Astrocyte (in vitro differentiated cells and primary cell): ENCODE measurements at places on chromosomes 11 and 22.

- DNase-seq, result no peak
Measured at GRCh38 chr22:42452916-42453315, 20.7 kb upstream of the NFAM1 start.

- DNase-seq, result no peak
Measured at GRCh38 chr11:122698392-122698791, 42.9 kb downstream of the UBASH3B start.

- no peak for DNase-seq
Measured at GRCh38 chr11:25247336-25247735, 750.5 kb downstream of the LUZP2 start.

DNA sequence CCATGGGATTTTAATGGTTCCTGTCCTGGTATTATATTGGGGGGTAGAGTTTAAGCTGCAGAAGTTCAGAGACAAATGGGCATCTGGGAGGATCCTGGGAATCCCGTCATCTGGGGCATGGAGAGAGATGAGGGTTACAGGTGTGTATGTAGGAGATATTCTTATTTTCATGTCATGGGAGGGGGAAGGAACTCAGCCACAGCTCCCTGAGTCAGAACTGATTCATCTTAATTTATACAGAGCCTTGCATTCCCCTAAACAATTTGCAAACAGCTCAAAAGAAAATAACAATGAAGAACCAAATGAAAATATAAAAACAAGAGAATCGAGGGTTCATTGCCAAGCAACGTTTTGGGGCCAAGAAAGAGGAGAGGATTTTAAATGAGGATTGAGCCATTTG, 155.9 kb upstream of the TBCEL start:
- no peak for DNase-seq

DNA sequence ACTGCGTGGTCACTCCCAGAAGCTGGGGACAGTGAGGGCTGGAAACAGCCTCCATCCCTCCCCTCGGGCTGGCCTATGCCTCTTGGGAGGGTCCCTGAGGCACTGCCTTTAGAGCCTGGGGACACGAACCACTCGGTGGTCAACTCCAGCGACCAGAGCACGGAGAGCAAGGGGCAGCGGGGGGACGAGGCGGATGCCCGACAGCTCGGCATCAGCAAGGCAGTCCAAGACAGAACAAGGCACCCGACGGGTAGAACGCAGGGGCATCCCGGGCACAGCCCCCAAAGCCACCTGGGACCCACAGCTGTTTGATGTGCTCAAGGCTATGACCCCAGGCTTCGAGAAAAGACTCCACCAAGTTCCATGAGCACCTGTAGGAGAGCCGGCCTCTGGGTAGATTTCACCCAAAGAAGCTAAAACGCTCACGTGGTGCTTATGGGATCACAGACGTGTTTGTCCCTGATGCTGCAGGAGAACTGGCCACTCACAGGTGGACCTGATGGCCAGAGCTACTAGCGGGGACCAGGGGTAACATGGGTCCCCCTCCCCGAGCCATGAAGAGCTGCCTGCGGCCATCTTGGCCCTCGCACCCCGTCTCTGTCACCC, 510 bp upstream of the LSP1 start:
- DNase-seq, result no peak

- DNase-seq, result no peak
Measured at GRCh38 chr22:35611200-35611890, 5.8 kb downstream of the MB start.

- no peak for DNase-seq
Measured at GRCh38 chr22:32532820-32533128, 58.2 kb downstream of the FBXO7 start.

DNA sequence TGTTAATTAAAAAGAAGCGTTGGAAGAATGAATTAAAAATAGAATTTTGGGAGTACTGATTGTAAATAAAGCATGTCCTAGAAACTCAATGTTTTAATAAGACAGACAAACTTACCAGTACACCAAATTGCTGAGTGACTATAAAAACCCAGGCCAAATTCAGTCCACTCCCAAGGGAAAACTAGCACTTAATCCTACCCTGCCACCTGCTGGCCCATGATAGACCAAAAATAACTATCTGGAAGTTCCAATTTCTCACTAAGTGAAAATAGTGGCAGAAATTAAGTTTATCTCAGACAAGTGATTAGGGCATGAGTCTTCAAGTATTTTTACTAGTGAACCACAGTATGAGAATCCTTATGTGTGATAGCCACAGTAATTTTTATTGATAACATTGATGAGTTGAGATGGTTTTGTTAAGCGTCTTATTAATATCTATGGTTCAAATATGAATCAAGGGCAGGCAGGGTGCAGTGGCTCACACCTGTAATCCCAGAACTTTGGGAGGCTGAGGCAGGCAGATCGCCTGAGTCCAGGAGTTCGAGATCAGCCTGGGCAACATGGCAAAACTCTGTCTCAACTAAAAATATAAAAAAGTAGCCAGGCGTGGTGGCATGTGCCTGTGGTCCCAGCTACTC, 9.8 kb upstream of the DDX10 start:
- DNase-seq, result peak; percentile 18

DNA sequence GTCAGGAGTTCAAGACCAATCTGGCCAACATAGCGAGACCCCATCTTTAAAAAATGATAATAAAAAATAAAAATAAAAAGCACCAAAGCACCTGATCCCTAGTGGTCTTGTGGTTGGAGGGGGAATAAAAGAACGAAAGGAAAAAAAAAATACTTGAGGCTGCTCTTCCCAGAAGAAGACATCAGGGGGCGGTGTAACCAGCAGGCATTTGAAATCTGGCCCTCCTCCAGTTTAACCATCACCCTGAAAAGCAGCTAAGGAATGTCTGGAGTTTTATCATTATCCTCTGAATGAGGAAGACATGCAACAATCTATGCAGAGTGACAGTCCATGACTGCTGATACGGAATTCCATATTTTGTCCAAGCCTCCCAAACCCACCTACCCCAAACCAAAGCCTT, 5.6 kb upstream of the KCTD17 start:
- DNase-seq, result peak; percentile 24

DNA sequence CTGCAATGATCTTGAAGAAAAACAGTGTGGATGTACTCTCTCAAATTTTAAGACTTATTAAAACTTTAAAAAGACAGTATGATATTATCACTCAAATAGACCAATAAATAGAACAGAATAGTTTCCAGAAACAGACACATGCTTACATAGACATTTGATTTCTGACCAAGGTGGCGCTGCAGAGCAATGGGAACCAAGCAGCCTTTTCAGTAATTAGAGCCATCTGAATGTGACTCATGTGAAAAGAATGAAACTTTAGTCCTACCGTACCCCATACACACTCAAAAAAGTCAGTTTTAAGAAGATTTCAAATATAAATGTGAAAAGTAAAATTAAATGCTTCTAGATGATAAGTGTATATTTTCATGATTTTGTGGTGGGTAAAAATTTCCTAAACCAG, 74.2 kb upstream of the MS4A8 start:
- no peak for DNase-seq

GRCh38 chr22:38035530-38035885, 21.7 kb upstream of the PICK1 start:
- no peak for DNase-seq

GRCh38 chr11:127307700-127308099, 307.1 kb upstream of the KIRREL3 start:
- no peak for DNase-seq

- DNase-seq, result peak; percentile 90
Measured at GRCh38 chr11:97722065-97722464, 1298.7 kb upstream of the CNTN5 start.

DNA sequence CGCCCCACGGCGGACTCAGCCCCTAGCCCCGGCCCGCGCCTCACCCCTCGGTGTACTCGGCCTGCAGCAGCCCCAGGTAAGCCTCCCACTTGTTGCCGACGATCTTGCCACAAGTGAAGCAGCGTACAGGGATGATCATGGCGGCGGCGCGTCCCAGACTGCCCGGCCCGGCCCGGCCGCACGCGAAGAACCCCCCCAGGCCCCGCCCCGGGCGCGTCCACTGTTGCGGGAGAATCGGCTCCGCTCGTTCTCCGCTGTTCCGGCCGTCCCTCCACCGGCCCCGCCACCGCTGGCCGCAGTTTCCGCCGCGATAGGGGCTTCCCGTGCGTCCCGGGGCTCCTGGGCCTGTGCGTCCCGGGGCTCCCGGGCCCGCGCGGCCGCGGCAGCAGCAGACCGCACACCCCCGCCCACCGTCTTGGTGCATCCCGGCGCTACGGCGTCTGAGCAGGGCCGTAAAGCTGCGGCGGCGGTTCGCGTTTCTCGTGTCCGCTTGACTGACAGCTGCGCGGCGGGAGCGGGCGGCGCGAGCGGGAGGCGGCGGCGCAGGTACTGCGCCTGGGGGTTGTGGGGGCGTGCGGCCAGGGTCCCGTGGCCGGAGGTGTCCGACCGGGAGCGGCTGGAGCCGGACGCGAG, at the start of the genes POLR2L and TSPAN4:
POLR2L (minus strand) TSS at position 160 of the 633 bp plus-strand sequence; CDS start at position 139, 21 bp downstream.
TSPAN4 (plus strand) TSS at position 483 of the 633 bp plus-strand sequence. CDS start 7,453 bp downstream, outside the sequence.
- peak; percentile 78 for DNase-seq

DNA sequence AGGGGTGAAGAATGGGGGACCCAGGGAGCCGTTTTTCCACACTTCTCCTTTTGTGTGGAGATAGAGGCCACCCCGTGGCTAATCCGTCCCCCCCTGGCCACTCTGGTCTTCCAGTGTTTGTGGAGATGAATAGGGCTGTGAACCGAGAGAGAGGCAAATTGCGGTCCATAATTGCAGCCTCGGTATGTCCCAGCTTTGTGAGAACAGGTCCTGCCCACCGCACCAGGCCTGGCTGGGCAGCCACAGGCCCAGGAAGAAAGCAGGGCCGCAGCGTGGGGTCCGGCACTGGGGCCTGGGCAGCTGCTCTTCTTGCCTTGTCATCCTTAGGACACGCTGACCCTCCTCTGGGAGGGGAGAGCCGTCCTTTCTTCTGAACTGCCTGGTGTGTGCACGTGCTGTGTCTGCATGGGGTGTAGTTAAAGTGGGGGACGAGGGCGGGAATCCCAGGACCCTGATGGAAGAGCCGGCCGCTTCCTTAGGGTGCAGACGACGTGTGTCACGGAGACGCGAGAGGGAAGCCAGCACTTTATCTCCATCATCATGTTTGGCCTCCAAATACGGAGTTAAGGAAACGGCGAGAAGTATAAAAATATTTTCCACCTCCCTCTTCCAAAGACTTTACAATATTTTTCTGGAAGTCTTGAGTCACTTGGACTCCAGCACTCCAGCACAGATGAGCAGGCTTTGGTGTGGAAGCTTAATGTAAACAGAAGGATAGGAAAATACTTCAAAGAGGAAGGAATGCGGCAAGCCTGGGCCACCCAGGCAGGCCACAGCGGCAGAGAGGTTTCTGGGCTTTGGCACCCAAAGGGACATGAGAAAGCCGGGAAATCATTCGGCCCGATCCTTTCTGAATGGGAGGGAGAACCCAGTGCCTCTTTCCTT, 1248.4 kb downstream of the BRD1 start:
- peak; percentile 66 for DNase-seq

DNA sequence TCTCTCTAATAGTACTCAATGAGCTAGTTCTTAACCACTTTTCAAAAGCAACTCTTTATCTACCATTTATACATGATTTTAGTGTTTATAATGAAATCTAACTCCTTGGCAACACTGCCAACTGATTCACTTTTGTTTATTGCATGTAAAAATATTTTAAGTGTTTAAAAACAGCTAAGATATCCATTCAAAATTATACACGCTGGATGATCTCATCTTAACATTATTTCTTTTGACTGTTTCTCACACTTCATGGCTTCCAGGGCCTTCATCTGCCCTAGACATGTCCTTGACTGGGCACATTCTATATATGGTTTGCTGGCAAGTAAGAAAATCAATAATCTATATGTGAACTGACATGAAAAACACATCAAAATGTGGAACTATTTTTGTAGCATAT, 414.6 kb upstream of the LUZP2 start:
- no peak for DNase-seq

DNA sequence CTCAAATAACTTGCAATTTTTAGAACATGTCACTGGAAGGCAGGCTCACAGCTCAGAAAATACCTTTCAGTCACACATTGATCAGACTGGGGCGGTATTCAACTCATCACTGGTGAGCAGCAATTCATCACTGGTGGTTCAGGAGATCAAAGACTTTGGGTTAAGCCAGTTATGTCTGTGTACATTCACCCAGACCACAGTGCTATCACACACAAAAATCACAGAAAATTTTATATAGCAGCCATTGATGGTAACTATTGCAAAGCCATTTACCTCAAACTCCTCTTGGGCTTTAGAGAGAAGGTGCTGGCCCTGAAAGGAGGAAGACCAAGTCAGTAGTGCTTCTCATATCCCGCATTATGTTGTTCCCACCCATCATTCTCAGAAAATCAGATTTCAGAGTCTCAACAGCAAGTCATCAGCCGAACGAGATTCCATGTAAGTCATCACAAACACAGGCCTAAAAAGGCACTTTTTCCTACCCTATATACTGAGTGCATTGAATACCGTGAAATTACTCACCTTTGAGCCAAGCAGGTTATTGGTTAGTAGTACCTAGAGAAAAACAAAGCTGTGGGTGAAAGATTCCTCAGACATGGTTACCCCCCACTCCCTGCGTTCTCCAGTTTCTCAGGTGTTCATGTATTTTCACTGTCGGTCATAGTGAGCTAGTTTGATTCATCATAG, 14.0 kb upstream of the WDR74 start:
- no peak for DNase-seq

GRCh38 chr11:106288057-106288456, 210.6 kb downstream of the AASDHPPT start:
- no peak for DNase-seq

- DNase-seq, result no peak
Measured at GRCh38 chr22:29353860-29354259, 34.5 kb downstream of the AP1B1 start.

- DNase-seq, result no peak
Measured at GRCh38 chr22:20031732-20032406, 11.0 kb downstream of the TANGO2 start.

DNA sequence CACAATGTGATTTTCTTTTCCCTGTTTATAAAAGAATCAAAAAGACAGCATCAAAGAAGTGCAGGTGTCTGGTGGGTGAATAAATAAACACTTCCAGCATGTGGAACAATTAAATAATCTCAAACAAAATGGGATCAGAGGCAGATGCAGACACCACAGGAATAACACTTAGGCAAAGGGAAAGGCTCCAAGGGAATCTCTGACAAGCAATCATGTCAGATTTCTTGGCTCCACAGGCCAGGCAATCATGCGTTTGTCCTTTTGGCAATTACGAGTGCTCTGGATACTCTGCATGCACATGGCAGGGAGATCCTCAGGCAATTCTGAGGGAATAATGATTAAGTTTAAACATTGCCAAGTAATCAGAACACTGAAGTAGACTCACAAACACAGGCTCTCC, 403.5 kb upstream of the LUZP2 start:
- no peak for DNase-seq

- no peak for DNase-seq
Measured at GRCh38 chr11:10450462-10451425, 4.3 kb upstream of the AMPD3 start.

DNA sequence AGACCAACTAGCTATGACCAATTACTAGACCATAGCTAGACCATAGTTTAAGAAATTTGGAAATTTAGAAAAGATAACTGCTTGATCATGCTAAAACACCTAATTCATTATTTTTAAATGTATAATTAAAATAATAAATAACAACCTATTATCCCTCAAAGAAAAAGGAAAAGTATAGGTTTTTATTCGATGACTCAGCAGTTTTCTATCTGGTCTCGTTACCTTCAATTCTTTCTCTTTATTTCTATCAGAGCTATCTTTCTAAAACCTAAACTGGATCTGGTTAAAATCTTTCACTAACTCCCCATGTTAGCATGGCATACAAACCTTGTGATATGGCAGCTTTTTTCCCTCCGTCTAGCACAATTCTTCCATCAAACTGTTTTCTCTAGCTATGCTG, 27.3 kb downstream of the CSTPP1 start:
- DNase-seq, result no peak

- DNase-seq, result no peak
Measured at GRCh38 chr11:115124786-115125185, 379.4 kb downstream of the CADM1 start.

- DNase-seq, result peak; percentile 42
Measured at GRCh38 chr22:50115693-50116092, 25.9 kb downstream of the MOV10L1 start.
